ENCODE measurements at places on chromosomes 11 and 22. TPM values are rescaled to one million over a fixed set of nuclear protein-coding genes. Genes with fewer than 3 reads are reported as not detected.
A peak's percentile ranks its signal among the peaks of the same experiment; 100 is the strongest.

GRCh38 chr11:61056981-61057380, 45.3 kb upstream of the CD5 start:
- no peak for DNase-seq

The E2F8 gene
- 0.49 TPM for total RNA-seq

DNA sequence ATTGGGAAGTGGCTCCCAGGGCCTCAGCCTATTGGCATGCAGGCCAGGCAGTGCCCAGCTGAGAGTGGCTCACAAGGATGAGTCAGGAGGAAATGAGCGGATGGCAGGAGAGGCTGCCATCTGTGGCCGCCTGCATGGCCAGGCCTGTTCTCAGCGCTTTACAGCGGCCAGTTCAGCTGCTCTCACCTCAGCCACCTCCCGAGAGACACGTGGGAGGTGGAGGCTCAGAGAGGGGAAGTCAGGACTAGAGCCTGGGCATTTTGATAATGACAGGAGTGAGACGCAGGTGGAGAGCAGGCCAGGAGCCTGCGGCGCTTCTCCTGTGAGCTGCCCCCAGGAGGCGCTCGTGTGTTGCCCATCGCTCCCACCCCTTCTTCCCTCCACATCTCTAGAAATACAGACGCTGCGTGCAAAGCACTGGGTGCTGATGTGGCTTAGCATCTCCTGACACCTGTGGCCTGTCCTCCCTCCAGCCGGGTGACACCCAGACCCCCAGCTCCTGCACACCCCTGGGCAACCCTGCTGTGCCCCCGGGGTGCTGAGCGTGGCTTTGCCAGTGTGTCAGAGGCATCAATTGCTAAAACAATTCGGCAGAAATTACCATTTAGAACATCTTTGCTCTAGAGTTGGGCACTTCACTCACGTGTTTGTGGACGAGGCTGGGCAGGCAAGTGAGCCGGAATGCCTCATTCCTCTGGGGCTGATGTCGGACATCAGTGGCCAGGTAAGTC, 21.4 kb upstream of the PANX2 start:
- DNase-seq, result peak; percentile 75

GRCh38 chr11:2550606-2550970, 105.8 kb downstream of the KCNQ1 start:
- DNase-seq, result no peak

The OR6A2 gene
- not detected for total RNA-seq

GRCh38 chr11:120752668-120753067, 241.1 kb downstream of the GRIK4 start:
- no peak for DNase-seq

Measured in right lobe of liver (tissue), 6 donors.